NCI-H2029 treated with DMSO at 0.1 percent for 48 hours (cell line): ENCODE measurements at places on chromosomes 13 and 19.

- DNase-seq, result no peak
Observed at GRCh38 chr19:13784731-13785452, 10.4 kb upstream of the ZSWIM4 start.

DNA sequence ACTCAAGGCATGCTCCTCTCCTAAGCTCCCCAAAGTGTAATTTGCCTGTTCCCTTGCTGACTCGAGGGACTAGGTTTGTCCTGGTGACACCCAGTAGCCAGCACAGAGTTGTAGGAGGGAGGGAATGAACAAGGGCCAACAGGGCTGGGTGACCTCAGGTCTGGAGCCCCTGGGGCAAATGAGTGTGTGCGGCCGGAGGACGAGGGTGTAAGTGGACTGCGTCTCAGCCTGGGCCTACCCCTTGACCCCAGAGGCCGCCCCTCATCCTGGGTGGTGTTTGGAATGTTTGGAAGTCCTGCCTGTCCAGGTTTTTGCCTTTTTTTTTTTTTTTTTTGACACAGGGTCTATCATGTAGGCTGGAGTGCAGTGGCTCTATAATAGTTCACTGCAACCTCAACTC lies 1.3 kb upstream of the ZNF653 start:
- no peak for DNase-seq

DNA sequence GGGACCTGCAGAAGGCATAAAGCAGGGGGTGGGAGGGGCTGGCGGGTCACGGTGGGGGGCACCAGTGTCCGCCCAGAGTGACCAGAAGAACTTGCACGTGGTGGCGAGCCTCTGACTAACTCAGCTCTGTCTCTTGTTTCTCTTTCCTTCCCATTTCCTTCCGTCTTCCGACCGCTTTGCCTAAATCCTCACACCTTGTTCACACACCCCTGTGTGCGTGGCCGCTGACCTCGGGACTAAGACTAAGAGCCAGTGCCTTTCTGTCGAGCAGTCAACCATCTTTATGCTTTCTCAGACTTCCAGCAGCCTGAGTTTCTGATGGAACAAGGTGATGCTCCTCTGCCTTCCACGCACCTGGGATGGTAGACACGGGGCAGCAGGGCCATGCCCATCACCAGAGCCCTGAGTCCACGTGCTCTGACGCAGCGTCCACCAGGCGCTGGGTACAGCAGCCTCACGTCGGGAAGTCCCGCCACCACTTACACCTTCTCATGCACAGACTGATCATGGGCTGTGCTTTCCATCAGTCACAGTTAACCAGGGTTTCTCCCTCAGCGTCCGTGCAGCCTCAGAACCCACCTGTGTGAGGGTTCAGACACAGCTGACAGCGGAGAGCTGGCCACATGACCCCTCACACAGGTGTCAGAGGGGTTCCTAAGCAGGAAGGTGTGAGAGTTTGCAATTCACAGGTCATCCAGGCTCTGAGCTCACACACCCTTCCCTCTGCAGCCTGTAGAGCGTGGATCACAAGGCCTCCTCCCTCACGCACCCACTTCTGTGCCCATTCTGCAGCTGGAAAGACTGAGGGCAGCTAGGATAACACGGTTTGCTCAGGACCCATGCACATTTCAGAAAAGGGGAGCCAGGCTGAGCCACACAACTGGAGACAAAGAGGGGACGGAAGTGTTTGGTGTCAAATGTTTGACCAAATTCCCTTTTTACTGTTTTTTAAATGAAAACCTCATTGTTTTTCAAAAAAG lies 90.7 kb upstream of the MCF2L start:
- no peak for DNase-seq

DNA sequence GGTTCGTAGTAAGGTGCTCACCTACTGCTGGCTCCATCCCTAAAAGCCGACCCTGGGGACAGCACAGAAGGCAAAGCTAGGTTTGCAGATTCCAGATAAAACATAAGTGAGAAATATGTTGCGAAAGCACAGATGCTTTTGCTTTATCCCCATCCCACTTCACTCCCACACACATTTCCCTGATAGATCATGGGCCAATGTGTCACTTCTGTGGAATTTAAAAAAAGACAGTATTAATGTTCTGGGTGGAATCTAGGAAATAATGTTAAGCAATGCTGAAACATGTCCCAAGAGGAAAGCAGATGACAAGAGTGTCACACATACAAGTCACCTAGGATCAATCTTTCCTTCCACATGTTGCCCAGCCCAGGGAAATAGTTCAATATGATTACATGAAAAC lies 661.0 kb upstream of the MIR17HG start:
- no peak for DNase-seq
